Hindlimb muscle (tissue), 1 donor: ENCODE measurements at places on chromosomes 11 and 22.

DNA sequence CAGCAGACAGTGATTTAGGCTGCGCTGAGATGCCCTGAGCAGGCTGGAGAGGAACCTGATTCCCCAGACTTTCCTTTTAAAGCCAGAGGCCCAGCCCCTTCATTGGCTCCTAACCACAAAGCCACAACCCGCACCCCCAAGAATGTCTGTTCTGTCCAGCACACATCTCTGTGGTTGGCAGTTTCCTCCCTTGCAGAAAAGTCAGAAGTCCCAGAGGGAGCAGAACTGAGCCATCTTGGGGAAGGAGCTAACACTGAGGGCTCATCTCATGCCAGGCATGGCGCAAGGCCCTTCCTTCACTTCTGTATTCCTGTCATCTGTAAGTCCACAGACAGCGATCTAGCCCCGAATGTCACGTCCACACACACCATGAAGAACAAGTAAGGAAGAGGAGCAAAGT is 97.1 kb upstream of the SYT13 start:
- no peak for DNase-seq

- no peak for DNase-seq
Observed at GRCh38 chr22:50243685-50244419, 971 bp downstream of the TUBGCP6 start.

GRCh38 chr11:77151804-77152509 is 23.9 kb downstream of the MYO7A start:
- no peak for DNase-seq

- no peak for DNase-seq
Observed at GRCh38 chr11:111981270-111981669, 43.9 kb upstream of the DLAT start.

DNA sequence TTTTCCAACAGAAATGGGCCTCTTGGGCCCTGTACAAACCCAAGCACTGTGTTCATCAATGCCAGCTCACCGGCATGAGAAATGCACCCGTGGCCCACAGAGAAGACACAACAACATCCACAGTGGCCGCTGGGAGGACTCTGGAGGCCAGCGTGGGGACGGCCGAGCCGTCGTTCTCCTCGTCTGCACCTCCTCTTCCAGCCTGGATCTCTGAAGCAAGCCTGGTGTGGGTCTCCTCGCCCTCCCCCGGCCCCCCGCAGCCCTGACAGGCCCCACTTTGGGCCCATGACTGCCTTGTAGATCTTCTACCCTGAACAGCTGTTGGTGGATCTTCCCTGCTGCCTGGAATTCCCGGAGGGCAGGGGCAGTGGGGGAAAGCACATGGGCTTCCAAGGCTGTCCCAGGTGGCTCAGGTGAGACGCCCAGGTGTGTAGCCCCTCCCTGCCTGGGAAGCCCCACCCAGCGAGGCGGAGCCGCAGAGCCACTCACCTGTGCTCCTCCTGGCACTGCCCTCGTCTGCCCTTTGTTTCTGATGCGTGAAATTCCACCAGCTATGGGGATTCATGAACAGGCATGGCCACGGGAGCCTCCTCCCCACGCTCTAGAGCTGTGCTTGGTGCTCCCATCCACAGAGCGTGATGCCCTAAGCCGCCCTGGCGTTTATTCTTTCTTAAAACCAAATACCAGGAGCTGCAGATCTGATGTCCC is 225.9 kb downstream of the BRD1 start:
- DNase-seq = no peak

- no peak for DNase-seq
Observed at GRCh38 chr22:30565341-30565740, 9.1 kb downstream of the GAL3ST1 start.

GRCh38 chr11:75100314-75100713 is 3.6 kb upstream of the OR2AT4 start:
- DNase-seq = no peak

DNA sequence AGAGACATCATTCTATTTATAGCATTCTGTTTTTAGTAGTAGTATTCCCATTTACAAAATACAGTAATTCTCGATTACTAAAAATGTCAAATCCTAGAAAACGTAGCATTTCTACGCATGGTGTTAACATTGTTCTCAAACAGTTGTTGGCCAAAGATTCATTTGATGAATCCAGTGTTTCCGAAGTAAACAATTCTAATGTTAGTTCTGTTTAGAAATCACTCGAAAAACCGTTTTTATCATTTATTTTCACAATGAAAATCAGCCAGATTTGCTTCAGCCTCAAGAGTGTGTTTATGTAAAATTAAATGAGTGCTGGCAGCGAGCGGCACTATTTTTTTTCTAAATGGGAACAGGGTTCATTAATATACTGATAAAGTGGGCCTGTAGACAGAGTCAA is 7.1 kb downstream of the MS4A18 start:
- DNase-seq = no peak

DNA sequence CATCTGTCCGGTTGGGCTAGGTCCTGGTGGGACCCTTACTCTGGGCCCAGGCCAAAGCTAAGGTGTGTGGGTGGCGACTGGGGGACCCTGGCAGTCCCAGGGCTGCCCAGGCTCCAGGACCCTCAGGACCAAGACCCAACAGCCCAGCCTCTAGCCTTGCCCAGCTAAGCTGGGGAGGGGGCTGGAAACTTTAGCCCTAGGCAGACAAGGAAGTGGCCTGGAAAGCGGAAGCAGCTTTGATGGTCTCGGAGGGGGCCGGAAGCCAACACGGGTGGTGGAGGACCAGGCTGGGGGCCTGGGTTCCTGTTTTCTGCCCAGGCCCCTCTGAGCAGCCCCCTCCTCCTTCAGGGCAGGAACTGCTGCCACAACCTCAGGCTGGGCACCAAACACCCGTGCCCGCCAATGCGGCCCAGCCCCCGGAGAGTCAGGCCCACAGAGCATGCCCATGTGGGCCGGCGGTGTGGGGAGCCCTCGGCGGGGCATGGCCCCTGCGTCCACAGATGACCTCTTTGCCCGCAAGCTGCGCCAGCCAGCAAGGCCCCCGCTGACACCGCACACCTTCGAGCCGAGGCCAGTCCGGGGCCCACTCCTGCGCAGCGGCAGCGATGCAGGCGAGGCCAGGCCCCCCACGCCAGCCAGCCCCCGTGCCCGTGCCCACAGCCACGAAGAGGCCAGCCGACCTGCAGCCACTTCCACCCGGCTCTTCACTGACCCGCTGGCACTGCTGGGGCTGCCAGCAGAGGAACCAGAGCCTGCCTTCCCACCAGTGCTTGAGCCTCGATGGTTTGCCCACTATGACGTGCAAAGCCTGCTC is 2.8 kb downstream of the SIPA1 start:
- no peak for DNase-seq

- DNase-seq = no peak
Observed at GRCh38 chr11:130487924-130488815, 39.7 kb downstream of the ADAMTS15 start.

- DNase-seq = peak; percentile 56
Observed at GRCh38 chr11:128942817-128943427, at the start of gene TP53AIP1. TP53AIP1 (minus strand) TSS chr11:128942871; CDS start chr11:128937818, 5,053 bp downstream.

- no peak for DNase-seq
Observed at GRCh38 chr11:72766152-72766902, 14.1 kb upstream of the ARAP1 start.

GRCh38 chr22:36224245-36224644 is 15.1 kb downstream of the APOL2 start:
- no peak for DNase-seq

- DNase-seq = no peak
Observed at GRCh38 chr11:23866641-23867040, 630.2 kb upstream of the LUZP2 start.

DNA sequence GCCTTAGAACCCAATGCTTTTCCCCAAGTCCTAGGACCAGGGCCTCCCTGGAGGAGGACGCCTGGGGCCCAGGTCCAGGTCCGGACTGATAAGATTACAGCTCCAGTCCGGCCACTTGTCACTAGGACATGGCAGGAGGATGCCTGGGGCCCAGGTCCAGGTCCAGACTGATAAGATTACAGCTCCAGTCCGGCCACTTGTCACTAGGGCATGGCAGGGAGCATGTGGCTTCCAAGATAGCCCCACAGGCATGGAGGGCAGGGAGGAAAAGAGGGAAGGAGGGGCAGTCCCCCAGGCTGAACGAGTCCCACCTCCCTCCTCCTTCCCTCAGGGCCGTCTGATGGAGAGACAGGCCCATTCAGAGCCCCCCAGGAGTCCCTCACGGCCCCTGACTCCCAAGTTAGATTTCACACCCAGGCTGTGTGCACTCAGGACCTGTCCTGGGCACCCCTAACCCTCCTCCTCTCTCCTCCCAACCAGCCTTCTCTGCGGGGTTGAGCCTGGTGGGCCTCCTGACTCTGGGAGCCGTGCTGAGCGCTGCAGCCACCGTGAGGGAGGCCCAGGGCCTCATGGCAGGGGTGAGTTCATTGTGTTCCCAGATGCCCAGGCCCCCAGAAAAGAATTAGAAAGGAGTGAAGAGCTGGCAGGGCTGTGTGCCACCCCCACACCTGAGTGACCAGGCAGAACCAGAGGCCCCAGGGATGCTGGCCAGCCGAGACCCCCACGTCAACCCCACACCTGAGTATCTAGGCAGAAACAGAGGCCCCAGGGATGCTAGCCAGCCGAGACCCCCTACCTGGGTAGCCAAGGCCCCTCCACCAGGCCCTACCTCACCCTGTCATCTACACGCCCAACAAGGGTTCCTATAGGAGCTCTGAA is 2.1 kb downstream of the TSPAN32 start:
- no peak for DNase-seq

DNA sequence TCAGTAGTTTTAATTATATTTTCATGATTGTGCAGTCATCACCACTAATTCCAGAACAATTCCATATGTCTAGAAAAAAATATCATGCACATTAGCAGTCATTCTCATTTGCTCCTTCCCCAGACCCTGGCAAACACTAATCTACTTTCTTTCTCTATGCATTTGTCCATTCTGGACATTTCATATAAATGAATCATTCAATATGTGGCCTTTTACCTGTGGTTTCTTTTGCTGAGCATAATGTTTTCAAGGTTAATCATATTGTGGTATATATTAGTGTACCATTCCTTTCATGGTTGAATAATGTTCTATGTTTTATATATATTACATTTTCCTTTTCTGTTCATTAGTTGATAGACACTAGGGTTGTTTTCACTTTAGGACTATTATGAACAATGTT is 811.1 kb upstream of the RAG2 start:
- DNase-seq = no peak

DNA sequence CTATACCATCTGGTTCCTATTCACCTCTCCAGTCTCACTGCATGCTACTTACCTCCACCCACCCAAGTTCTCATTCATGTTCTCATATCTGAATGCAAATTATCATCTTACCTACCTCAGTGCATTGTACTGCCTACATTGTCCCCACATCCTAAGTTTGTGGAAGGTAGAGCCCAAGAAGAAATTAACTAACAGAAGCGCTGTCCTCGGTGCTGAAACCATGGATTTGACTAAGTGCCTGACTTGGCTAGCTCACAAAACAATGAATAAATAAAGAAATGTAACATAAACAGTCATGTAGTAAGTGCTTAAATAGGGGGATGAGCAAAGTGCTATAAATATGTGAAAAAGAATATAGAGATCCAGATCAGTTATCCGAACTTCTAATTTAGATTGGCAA is 63.2 kb downstream of the GRIA4 start:
- DNase-seq = peak; percentile 56

GRCh38 chr11:95327273-95327948 is 96.4 kb upstream of the SESN3 start:
- DNase-seq = no peak

- no peak for DNase-seq
Observed at GRCh38 chr22:47043835-47044721, 281.6 kb downstream of the TBC1D22A start.

- DNase-seq = no peak
Observed at GRCh38 chr11:20156280-20156875, 3.9 kb downstream of the DBX1 start.

DNA sequence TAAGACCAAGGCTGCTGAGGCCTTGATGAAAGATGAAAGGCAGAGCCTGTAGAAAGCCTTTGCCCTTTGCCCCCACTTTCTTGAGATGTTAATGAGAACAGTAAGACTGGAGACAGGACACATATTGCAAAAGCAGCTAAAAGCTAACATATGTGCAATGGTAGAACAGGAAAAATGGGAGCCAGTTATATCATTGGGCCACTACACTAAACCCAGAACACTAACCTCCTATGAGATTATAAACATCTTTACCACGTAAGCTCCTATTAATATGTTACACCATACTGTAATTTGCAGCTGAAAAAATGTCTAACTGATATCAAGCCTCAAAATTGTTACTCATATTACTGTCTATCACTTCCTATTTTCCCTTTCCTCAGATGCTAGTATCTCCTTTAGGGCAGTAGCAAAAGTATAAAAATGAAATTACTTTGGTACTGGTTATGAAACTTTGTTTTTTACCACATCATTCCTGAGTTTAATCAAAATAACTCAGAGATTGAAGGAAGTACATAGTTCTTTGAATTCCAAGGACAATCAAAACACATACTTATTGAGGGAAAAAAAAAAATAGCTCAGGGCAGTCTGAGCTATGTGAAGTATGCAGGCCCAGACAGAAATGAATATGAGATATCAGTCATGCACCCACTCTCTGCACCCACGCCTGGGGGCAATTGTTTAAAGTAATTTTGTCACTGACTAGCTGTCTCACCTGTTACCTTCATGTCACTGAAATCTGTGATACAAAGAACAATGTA is 9.1 kb downstream of the HPS5 start:
- no peak for DNase-seq

GRCh38 chr11:124219126-124219525 is 21.8 kb upstream of the OR8G1 start:
- DNase-seq = no peak

- no peak for DNase-seq
Observed at GRCh38 chr11:33358150-33358831, 101.1 kb downstream of the HIPK3 start.

GRCh38 chr22:33070600-33070999 is 12.4 kb upstream of the SYN3 start:
- DNase-seq = no peak

- DNase-seq = no peak
Observed at GRCh38 chr11:34480314-34480713, 33.3 kb downstream of the ELF5 start.

DNA sequence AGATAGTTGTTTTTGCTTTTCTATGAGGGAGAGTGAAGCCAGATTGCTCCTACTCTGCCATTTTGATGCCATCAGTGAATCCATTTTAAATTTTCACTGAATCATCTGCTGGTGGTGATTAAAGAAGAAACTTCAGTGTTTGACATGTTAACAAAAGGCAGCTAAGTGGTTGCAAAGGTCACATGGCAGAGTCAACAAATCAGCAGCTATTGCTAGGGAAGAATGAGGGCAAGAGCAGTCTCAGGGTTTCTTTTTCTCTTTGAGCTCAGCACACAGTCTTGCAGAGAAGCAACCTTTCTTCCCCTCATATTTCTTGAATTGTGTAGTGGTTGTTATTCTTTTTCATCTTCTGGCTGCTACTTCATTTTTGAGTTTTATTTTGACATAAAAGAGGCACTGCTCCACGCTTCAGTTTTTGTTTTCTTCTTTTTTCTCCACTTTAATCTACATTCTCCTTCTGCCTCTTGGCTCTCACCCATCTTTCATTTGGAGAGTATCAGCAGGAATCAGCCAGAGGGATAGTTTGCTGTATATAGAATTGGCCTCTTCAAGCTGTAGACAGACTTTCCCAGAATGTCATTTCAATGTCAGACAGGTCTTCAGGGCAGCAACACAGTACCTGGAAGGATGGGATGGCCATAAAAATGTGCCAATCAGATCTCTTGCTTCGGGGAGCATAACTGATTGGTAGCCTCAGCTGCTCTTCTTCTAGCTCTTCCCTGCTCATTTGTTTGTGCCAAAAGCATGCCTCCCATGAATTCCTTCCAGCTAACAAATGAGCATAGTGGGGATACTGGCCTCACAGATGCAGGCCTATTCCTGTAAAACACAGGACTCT is 153.9 kb downstream of the TRPC6 start:
- no peak for DNase-seq
